Mesothelial cell of epicardium (in vitro differentiated cells): ENCODE measurements at places on chromosomes 11 and 22.

GRCh38 chr11:2564588-2565425, 120.0 kb downstream of the KCNQ1 start:
- H3K27me3 ChIP-seq: no peaks in the 10 kb centered on the region
- no peak for DNase-seq
- H3K36me3 ChIP-seq: no peaks in the 10 kb centered on the region
- no peak overlapping the region for H3K4me3 ChIP-seq
- no peak overlapping the region for H3K27ac ChIP-seq

GRCh38 chr11:20652150-20652806, 17.1 kb upstream of the NELL1 start:
- DNase-seq: no peak
- H3K27me3 ChIP-seq: peaks cover 68% of the 10 kb centered on the region
- no peaks in the 10 kb centered on the region for H3K36me3 ChIP-seq
- H3K4me1 ChIP-seq: no peaks in the 10 kb centered on the region
- no peak overlapping the region for H3K4me3 ChIP-seq
- H3K27ac ChIP-seq: no peak overlapping the region

DNA sequence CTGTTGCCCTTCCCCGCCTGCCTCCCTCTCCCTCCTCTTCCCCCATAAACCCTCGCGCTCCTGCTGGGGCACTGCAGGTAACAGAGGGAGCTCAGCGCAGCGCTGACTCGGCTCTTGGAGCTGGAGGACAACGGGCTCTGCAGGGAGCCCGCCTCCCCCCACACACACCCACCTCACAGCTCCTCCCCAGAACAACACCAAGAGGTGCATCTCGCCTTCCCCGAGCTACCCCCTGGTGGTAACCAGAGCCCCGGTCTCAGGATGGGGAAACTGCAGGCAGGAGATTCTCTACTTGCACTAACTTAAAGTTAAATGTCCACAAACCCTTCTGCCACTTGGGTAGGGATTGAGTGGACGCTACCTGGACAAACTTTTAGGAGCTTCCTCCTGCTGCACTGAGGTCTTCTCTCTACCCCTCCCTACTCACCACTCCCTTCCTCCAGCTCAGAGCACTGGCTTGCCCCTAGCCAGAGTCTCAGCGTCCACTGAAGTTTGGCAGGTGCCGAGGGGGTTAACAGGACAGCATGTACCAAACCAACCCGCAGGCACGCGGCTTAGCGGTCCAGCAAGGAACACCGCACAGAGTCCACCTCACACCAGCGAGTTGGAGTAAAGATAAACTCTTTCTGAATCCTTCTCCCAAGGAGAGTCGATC, 4.0 kb upstream of the SCN4B start:
- H3K4me3 ChIP-seq: no peak overlapping the region
- no peaks in the 10 kb centered on the region for H3K36me3 ChIP-seq
- H3K4me1 ChIP-seq: peaks cover 15% of the 10 kb centered on the region

- no peak overlapping the region for H3K4me3 ChIP-seq
- H3K27me3 ChIP-seq: peaks cover 82% of the 10 kb centered on the region
- no peaks in the 10 kb centered on the region for H3K4me1 ChIP-seq
- H3K27ac ChIP-seq: no peak overlapping the region
- no peaks in the 10 kb centered on the region for H3K36me3 ChIP-seq
These were observed 51.0 kb upstream of the IGLL5 start for GRCh38 chr22:22836635-22837034.

- no peak overlapping the region for H3K4me3 ChIP-seq
- no peak for DNase-seq
- no peaks in the 10 kb centered on the region for H3K27me3 ChIP-seq
- H3K4me1 ChIP-seq: no peaks in the 10 kb centered on the region
These were observed 10.5 kb upstream of the C11orf24 start for GRCh38 chr11:68282141-68282860.
